ENCODE measurements at places on chromosomes 3 and 15.

DNA sequence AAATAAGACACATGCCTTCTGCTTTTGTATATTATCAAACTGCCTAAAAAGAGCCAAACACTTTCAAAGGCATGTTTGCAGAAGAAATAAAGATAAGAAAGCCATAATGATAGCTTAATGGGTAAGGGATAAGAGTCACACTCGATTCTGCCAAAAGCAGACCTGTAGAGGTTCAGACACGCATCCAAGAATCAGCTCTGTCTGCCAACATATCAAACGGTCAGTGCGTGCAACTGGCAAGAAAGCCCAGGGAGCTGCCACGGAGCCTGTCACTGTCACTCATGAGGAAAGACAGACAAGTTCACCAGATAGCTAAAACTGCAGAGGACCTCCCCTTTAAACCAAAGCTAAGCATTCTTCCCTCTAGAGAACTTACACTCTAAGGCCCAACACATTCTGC is 23.2 kb downstream of the DCP1A start:
- no peak for DNase-seq

GRCh38 chr3:51538115-51538458 is 432 bp upstream of the RAD54L2 start:
- DNase-seq: peak; percentile 18

DNA sequence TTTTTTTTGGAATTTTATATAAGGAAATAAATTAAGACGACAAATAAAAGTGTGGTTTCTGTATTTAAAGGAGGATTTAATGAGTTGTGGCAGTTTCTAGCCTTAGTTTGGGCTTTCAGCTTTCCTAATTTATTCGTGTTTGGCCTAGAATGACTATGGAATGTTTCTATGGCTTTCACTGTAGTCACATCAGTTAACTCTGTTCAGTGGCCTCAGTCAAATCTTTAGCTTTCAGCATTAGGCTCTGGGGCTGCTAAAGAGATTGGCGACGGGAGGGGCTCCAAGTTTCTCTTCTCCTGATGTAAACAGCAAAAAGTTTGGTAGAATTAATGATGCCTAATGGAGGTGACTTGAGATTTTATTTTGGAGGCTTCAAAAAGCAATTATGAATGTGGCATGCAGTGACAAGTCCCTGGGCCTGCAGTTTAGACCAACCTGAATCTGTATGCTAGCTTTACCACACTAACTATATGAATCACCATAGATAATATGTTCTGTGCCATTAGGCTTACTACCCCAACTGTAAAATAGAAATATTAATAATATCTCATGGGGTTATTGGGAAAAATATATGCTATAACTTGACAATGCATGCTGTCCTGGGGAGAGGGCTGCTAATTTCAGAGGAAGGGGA is 47.1 kb upstream of the ADGRG7 start:
- DNase-seq: no peak

DNA sequence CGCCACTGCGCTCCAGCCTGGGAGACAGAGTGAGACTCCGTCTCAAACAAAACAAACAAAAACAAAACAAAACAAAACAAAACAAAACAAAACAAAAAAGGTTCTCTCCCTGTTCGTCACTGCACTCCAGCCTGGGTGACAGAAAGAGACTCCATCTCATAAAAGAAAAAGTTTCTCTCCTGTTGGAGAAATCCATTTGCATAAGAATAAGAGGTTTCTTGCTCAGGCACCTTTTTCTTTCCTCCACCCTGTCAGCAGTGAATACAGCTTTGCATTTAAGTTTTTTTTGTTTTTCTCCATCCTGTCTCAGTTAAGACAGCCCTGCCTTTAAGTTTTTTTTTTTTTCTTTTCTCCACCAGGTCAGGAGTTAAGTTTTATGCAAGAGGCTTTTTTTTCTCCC is 109.5 kb downstream of the DPH6 start:
- DNase-seq: no peak

DNA sequence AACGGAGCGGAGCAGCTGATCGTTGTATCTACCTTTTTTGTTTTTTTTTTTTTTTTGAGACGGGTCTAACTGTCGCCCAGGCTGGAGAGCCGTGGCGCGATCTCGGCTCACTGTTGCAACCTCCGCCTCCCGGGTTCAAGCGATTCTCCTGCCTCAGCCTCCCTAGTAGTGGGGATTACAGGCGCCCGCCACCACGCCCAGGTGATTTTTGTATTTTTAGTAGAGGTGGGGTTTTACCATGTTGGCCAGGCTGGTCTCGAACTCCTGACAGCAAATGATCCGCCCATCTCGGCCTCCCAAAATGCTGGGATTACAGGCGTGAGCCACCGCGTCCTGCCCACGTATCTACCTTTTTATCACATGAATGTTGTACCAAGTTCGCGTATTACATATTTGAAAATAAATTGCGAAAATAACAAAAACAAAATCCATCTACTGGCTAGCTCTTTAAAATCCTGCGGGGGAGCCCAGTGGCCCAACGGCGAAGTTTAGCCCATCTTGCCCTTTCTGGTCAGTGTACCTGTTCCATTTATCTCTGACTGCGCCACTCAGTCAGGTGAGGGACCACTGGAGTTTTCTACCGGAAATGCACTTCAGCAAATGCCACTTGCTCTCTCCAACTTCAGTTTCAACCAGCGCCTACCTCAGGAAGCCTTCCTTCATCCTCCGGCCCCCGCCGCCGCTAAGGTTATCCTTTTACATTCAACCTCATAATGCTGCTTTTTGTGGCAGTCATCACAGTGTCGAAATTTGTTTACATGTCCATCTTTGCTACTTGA is 1.2 kb upstream of the EIF3J start:
- no peak for DNase-seq

- DNase-seq: no peak
Measured at GRCh38 chr3:179957264-179957845, 79.4 kb downstream of the PEX5L start.

GRCh38 chr15:40928821-40929659 is at the start of gene DLL4:
TSS of gene DLL4 (plus strand) at chr15:40929340. CDS start at chr15:40929669, 329 bp downstream.
- DNase-seq: peak; percentile 68

GRCh38 chr15:77599899-77600298 is 32.8 kb downstream of the LINGO1 start:
- DNase-seq: peak; percentile 79

GRCh38 chr3:177300039-177300833 is 103.0 kb upstream of the TBL1XR1 start:
- DNase-seq: no peak

DNA sequence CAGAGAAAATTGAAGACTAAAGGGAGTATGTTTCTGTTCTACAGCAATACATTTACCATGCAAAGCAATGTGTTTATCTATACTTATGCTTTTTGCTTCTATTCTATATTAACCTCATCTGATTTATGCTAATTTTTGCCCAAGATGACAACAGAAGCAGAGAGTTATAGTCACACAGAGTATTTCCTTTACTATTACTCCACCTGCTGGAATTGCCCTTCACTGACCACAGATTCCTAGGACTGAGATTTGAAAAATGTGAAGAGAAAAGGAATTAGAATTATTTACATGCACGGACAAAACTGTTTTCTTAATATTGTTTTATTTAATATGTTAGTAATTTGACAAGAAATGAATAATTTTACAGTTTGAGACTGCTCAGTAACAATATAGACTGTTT is 745.6 kb downstream of the VGLL3 start:
- DNase-seq: peak; percentile 7

DNA sequence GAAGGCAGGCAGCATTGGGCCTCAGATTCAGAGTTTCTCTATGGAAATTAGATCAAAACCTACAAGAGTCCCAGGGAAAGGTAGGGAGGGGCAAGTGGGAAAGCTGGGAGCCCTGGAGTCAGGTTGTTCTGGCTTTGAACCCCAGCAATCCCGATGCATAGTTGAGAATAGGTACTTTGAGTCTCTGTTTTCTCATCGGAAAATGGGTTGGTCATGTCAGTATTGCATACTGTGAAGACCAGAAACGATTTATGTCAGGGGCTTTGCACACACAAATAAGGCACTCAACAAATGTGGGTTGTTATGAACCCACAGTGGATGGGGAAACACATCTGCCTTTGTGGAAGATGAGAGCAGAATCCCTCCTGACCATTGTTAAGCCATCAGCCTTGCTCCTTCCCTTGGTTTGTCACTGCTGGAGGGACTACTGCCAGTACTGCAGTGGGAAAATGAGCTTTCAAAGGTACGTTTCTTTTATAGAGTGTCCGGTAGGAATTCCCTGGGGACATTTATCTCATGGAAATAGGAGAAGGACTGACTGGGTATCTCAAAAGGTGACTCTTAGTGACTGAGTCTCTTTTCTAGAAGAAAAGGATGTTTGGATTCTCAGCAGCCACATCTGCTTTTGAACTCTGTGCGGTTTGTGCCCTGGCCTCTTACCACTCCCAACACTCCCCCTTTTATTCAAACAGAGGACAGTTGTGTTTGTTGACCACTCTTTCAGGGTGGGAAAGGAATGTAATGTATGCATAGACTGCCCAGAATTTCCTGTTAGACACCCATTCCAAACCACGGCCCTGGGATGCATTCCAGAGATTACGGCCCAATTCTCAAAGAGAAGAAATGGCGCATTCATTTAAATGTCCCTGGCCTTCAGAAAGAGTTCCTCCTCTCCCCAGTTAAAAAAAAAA is 54.6 kb upstream of the VILL start:
- no peak for DNase-seq

DNA sequence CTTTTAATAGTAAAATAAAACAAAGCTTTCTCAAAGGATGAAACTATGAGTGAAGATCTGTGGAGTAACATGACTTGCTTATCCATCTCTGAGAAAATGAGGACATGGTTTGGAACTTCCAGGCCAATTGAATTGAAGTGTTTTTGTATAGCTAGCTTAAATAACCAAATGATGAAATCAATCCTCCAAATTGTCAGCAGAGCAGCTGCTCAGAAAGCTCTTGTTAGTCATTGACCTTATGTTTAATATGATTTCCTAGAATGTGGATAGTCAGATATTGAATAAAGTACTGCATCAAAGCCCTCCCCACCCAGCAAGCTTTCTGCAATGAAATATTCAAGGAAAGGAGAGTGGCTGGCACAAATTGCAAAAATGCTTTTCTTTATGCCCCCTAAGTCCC is 437.2 kb downstream of the MFSD1 start:
- no peak for DNase-seq

- no peak for DNase-seq
Measured at GRCh38 chr15:101542306-101543025, 53.0 kb upstream of the PCSK6 start.

DNA sequence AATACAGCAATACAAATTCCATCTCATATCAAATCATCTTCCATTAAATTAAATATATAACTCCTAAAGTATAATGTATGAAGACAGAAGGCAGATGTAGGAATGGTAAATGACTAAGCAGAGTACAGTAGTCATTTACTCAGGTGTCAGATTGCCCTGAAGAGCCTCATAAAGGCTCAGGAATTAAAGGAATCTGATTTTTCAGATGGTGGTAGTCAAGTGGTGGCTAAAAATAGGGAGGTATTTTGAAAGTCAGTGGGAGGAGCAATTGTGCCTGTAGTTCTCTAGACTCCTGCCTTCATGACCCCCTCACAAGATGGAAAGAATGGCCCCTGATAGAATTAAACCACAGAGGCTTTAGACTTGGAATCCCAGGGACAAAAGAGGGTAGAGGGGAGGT is 142.7 kb upstream of the SYNPR start:
- no peak for DNase-seq

DNA sequence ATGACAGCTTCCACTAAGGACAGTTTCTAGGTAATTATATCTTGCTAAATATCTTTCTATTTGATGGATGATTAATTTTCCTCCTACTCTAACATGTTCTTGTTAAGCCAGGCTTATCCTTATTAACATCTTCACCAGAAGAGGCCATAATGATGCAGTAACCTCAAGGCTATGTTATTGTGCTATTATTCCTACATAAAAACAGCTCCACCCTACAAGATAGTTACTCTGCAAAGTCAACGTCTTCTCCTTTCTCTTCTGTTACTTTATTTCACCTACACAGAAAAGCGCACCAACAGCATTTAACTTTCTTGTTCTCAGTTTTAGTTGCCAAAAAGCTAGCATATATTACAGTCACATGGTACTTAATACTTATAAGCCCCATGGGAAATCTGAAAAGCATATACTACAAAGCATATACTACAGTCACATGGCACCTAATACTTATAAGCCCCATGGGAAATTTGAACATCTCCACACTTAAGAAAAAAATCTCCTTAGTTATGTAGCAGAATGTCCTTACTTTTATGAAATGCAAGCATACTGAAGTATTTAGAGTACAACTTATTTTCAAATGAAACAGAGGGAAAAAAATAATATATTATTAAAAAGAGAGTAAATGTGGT is 13.4 kb downstream of the ADAM10 start:
- DNase-seq: no peak

GRCh38 chr3:170523248-170523647 is 62.6 kb downstream of the SLC7A14 start:
- no peak for DNase-seq

DNA sequence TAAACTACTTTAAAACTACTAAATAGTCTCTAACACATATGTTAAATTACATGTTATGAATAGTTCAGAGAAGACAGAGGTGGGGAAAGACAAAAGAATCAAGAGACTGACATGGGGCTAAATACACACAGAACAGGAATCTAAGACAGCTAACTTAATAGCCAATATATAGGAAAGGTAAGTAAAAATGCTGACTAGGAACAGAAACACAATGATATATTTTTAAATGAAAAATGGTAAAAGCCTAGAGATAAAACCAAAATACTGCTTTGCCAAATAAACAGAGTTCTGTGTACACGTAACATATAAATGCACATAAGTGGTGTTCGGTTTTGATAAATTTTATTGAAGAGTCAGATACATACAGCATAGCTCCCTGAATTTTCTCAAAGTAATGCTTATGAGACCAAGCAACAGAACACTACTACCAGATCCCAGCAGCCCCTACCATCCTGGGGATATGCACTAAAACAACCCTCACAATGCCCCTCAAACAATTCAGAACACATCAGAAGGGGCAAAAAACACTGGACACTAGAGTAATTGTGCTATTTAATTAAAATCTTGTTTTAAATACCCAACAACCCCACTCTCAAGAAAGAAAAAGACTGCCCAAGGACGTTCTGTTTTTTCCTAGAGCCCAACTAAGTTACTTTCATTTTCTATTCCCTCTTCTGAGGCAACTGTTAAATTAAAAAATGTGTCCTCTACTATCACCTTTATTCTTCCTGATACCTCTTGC is 121.1 kb downstream of the ADAM10 start:
- no peak for DNase-seq

GRCh38 chr15:65386886-65387285 is 9.1 kb upstream of the IGDCC3 start:
- DNase-seq: no peak

DNA sequence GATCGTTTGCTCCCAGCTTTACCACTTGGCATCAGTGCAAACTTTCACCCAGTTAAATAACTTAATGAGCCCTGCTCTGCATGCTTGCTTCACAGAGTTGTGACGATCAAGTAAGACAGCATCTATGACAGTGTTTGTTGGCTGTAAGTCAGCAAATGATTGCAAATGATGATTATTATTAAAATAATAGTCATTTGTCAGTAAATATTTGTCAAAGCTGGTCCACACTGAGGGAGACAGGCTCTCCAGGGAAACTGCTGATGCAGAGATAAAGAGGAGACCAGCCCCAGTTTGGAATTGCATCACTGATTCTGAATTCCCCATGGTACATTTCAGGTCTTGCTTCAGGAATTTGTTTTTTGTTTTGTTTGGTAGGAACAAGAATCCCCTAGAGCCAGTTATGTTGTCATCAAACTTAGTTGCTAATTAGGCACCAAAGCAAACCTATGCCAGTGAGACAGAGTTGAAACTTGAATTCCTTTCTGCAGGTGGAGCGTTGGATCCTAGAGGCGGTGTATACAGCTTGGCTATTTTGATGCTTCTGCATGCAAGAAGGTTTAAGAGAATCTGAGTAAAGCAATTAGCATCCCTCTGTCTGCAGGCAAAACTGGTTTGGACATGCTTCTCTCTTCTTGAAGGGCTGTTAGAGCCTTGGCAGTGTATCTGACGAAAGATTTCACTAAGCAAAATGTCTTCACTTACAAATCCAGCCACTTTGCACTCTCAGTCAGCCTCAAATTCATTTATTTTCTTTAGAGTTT is 338.6 kb upstream of the TPRG1 start:
- DNase-seq: no peak

All from HEK293T (cell line).